ENCODE measurements at places on chromosomes 16 and 17.

DNA sequence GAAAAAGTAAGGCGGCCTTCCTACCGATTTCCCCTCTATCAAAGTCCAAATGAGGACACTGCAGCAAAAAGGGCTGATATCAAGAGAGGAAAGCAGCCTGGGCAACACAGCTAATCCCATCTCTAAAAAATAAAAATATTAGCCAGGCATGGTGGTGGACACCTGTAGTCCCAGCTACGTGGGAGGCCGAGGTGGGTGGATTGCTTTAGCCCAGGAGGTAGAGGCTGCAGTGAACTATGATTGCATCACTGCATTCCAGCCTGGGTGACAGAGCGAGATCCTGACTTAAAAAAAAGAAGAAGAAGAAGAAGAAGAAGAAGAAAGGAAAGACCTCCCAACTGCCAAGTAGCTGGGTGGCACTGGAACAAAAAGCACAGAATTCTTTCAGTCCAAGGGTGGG is 14.4 kb downstream of the CACNB1 start:
- no peak for DNase-seq

DNA sequence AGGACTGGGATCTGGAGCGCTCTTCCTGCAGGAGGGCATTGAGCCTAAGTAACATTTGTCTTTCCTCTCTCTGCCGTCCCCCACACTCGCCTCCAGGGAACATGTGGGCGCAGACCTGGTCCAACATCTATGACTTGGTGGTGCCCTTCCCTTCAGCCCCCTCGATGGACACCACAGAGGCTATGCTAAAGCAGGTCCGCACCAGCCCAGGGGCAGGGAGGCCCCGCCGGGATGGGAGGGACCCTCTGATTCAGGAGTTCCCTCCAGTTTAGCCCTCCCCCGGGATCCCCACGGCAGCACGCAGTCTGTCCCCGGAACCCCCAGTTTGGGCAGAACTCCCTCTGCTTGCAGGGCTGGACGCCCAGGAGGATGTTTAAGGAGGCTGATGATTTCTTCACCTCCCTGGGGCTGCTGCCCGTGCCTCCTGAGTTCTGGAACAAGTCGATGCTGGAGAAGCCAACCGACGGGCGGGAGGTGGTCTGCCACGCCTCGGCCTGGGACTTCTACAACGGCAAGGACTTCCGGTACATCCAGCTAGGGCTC is 14.1 kb downstream of the ACE start:
- no peak for DNase-seq

GRCh38 chr17:50022463-50023130 is 27.6 kb upstream of the DLX3 start:
- peak; percentile 81 for DNase-seq

DNA sequence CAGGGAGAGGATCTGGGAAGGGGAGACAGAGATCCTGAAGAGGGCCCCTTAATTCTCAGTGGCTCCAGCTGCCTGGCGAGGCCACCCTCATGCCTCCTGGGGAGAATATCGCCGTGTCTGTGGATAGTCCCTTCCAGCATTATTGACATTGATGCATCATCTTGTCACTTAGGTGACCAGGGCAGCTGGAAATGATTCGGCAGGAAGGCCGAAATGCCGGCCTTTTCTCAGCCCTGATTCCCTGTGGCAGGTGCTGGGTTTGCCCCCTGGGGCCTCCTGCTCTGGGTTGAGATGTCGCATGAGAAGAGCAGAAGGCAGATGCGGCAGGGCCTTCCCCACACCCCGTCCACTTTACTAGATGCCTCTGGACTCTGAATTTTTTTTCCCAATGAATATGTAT is 89.5 kb downstream of the RAP1GAP2 start:
- DNase-seq: no peak

- no peak for DNase-seq
Observed at GRCh38 chr17:83122834-83123233, 43.4 kb downstream of the METRNL start.

DNA sequence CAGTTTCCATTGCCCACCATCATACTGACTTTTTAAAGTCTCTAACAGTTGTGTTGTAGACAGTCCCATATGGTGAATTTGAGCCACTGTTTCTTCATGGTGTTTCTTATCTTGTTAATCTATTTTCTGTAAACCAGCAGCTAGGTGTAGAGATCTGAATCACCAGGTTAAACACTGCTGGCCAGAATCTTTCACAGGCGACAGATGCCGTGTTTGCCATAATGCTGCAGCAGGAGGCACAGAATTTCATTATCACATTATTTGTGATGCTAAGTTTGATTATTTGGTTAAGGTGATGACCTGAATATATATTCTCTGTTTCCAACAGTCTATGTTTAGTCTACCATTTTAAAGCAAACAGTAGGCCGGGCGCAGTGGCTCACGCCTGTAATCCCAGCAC is 11.5 kb upstream of the CNGB1 start:
- DNase-seq: no peak

GRCh38 chr16:68798398-68798797 is 44.9 kb upstream of the TANGO6 start:
- no peak for DNase-seq

- DNase-seq: peak; percentile 64
Observed at GRCh38 chr17:36463916-36464764, 22.3 kb upstream of the ZNHIT3 start.

DNA sequence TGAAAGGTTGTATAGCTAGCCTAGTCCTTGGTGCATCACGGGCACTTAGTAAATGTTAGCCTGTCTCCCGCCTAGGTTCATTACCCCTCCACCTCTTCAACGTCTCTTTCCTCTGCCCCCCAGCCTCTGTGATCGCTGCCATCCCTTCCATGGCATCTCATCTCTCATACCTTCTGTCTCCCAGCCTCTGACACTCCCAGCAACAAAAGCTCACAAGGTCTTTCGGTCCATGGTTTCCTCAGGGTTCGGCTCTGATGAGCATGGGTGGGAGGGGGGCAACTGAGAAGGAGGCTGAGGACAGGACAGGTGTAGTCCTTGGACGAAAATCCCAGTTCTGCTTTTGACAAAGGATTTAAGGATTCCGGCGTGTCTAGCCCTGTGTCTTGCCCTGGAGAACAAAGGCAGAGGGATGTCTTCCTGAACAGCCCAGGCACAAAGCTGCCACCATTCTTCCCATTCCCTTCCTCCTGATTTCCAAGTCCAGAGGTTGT is 16.7 kb downstream of the CCR7 start:
- no peak for DNase-seq

GRCh38 chr17:34499576-34499975 is 79.8 kb upstream of the TMEM132E start:
- DNase-seq: peak; percentile 3

DNA sequence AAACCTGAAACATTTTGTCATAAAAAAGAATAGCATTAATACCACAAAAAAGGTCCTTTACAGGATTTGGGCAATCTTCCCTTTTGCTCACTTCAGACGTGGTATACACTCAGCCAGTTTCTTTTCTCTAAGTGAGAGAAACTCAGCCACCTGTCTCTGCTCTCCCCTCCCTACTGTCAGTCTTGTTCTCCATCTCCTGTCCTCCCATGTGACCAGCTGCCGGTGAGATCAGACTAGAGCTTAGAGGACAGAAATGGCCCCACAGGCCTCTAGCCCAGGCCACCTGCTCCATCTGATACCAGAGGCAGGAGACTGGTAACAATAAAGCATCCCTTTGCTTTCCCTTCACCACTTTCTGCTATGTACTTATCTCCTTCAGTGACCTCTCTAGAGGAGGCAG is 34.9 kb downstream of the CMC2 start:
- no peak for DNase-seq

DNA sequence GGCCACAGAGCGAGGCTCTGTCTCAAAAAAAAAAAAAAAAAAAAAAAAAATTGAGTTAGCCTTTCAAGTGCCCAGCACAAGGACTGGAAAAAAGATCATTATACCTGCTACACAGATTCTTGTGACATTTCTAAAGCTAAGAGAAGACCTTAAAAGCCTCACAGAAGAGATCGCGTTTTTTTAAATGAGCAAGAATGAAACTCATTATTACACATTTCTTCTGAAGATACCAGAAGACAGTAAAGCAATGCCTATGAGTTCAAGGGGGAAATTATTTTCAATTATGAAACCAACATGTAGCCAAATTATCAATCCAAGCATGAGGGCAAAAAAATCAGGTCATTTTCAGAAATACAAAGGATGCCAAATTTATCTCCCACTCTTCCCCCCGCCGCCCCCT is 56.8 kb downstream of the MED13 start:
- DNase-seq: no peak

All from foreskin melanocyte (primary cell).